ELR (cell line): ENCODE measurements at places on chromosomes 6 and 20.

DNA sequence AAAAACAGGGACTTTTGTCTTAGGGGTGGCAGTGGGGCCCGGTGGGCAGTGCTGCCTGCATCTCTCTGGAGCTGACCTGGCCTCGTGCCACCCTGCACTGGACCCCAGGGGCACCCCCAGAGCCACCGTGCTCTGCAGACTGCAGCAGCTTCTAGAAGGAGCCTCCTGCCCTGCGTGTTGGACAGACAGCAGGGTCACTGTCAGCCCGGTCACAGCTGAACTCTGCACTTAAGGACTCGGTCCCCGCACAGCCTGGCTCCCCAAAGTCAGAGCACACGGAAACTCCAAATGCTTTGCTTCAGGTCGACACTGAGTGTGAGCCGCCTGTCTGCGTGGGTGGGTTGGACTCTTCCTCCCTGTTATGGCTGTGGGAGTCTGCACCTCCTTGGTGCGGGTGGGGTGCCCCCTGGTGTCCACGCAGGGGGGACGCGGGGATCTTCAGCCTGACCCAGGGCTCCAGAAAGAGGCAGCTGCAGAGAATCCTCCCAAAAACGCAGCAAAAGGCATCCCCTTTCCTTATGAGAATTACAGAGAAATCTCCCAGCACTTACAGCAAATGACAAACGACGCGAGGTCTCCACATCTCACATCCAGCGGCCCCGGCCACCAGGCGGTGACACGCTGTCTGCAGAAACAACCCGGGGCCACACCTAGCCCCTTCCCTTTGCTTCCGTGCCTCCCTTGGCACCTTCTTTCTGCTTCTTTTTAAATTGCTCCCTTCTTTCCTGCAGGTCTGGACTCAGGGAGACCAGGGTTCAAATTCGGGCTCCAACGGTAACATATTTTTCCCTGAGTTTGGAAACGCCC, 36.3 kb upstream of the DACT2 start:
- DNase-seq = no peak

- DNase-seq = no peak
Observed at GRCh38 chr6:42375007-42375635, 76.6 kb downstream of the TRERF1 start.

- no peak for DNase-seq
Observed at GRCh38 chr6:37513155-37513554, 13.5 kb upstream of the CCDC167 start.

DNA sequence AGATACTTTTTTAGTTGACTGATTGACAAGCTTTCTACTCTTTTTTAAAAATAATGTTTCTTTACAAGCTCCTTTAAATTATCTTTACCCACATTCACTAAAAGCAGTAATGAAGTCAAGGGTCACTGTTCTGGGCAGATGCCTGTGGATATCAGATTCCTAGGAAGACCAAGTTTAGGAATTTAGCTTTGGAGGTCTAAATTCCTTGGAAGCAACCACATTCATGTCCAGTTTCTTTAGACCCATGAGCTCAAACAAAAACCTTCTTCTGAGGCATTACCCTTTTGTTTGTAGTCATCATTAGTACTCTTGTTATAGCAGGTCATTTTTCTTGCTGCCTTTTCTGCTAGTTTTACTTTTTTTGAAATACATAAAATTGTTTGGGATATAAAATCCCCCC, 462.9 kb upstream of the JAG1 start:
- DNase-seq = no peak

DNA sequence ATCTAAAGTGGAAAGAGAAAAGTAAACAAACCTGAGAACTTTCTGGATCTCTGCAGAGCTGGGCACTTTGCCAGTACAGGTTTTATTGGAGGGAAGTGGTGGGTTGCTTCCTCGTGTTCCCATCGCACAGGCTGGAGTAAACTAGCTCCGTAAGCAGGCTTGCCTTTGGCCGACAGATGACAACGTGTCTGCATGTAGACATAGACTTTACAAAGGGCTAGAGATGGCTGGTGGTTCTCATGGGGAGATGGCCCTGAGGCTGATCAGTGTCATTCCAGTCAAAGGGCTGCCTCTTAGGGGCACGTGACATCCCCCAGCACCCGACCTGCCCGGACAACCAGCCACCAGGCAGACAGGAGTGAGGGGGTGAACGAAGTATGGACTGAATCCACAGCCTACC, 98.8 kb downstream of the YTHDF1 start:
- no peak for DNase-seq

DNA sequence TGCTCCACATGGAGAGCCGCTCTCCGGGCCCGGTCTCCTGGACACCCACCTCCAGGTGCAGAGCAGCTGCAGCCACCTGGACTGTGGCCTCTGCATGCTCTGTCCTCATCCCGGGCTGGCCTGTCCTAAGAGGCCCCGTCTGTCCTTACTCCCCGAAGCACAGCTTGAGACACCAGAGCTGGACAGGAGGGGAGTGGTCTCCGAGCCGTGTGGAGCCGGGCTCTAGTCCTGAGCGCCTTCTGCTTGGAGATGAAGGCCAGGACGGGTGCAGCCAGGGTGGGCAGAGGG, 6.7 kb upstream of the NTSR1 start:
- no peak for DNase-seq

- DNase-seq = peak; percentile 77
Observed at GRCh38 chr20:881051-881782, 34.9 kb downstream of the ANGPT4 start.

GRCh38 chr6:96926425-96926824, 1.9 kb downstream of the KLHL32 start:
- DNase-seq = no peak

DNA sequence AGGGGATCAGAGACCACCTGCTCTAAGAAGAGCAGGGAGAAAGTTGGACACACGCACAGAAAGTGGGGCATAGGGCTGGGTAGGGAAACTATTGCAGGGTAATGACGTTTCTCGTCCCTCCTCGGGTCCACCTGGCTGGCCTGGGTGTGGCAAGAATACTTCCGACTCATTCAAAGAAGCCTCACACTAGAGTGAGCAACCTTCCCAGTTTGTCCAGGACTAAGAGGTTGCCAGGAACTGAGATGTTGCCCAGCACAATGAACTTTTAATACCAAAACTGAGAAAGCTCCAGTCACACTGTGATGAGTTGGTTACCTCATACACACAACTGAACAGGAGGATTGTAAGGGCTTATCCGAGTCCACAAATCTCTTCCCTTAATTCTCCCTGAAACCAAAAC, 74.5 kb upstream of the ADGRF1 start:
- DNase-seq = no peak

- DNase-seq = peak; percentile 29
Observed at GRCh38 chr6:17998442-17998841, 11.0 kb upstream of the KIF13A start.

DNA sequence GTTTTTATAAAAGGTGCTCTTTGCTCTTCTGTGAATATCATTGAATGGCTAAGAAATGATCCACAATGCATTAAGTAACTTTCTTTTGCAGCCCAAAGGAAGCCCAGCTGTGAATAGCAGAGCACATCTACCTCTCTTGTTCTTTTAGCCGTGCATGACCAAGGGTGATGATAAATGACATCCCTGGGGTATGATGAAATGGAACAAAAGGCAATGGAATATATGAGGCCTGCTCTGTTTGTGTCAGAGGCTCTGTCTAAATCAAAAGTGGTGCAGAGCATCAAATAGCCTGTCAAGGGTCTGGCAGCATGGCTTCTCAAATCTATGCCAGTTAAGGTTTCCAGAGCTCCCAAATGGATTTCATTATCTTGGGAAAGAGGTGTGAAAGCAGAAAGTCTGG, 362.6 kb upstream of the RNF217 start:
- DNase-seq = no peak

DNA sequence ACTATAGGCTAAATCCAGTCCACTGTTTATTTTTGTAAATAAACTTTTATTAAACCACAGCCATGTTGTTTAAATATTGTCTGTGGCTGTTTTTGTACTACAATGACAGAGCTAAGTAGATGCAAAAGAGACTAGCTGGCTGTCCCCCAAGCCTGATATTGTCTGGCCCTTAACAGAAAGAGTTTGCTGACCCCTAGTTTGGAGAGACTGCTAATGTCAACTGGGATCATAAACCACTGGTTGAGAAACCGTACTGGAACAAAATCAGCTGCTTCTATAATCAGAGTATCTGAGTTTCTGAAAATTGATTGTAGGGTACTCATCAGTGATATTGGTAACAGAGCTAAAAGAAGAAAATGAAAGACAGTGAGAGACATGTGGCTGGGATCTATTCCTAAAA, 102.6 kb upstream of the FAM184A start:
- no peak for DNase-seq

DNA sequence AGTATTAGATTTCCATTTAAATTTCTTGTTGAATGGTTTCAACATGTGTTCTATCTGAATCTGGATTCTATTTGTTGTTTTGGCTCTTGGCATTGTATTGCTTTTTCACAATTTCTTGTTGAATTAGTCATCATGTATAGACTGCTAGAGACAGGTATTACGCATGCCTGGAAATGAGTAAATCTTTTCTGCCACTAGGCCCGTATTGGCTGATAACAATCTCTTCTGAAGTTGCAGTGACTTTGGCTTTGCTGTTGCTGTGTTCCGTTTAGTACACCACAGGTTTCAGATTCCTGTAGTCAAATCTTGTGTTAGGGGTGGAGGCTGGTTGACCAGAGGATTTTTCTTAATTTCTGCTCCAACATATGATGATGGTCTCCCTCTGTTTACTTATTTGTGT, 1339.4 kb downstream of the GRIK2 start:
- DNase-seq = peak; percentile 81

- DNase-seq = no peak
Observed at GRCh38 chr20:33679758-33680485, 5.7 kb upstream of the NECAB3 start.

GRCh38 chr6:167533851-167534250, 209.0 kb downstream of the TTLL2 start:
- DNase-seq = no peak

DNA sequence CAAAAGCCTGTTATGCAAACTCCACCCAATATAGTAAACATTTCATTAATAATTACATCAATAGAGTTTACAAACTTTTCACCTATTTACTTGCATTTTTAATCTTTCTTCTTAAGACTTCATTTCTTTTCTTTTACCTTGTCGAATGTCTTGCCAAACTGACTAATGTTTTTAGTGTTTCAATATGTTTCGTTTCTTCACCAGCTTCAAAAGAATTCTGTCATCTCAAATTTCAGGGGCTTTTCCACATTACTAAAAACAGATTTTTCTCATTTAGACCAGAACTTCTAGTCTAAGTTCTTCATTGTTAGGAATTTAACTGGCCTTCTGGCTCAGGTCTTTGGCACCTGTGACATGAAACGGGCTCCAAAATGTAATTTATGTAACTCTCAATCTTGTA, 196.5 kb downstream of the ARHGAP18 start:
- no peak for DNase-seq

- DNase-seq = no peak
Observed at GRCh38 chr20:32029561-32029960, 19.3 kb downstream of the CCM2L start.

- no peak for DNase-seq
Observed at GRCh38 chr20:51392614-51393186, 149.8 kb downstream of the NFATC2 start.

- no peak for DNase-seq
Observed at GRCh38 chr6:1903780-1904465, 294.2 kb downstream of the FOXC1 start.

DNA sequence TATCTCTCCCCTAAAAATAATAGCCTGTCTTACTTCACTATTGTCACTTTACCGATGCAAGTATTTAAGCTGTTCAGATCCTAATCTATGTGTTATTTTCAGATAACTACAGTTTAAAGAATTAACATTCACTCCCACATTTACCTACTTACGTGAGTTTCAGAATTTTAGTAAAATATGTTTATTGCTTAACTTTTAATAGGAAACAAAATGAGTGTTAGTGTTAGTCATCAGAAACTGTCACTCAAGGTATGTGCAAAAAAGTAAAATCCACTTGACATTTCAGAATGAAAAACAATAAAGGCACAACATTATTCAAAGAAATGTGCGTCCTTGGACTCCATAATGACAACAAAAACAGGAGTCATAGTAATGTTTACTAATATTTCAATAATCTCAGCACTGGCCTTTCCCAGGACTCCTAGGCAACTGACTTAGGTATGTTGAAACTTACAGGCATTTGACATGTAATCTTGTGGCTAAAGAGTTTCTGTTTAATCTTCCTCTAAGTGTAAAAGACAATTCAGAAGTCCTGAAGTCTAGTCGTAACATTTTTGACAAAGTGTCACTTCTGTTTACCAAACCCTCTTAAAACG, 4.5 kb downstream of the ATXN1 start:
- no peak for DNase-seq

DNA sequence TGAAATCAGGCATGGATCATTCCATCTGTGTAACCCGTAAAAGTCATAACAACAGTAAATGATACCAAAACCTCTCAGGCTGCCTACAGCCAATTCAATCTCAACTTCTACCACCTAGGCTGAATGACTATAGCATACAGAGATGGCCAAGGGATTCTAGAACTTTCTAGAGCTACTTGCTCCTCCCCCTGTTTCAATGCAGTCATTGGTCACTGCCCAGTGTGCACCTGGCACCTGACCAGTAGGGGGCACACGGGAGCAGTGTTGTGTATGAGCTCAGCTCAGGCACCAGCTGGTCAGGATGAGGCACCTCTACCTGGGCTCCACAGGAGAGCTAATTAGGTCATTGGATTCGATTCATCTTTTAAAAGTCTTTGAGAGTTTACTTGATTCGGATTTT, 86.2 kb downstream of the PLEKHG1 start:
- DNase-seq = peak; percentile 15

GRCh38 chr20:62406635-62407176, 379 bp downstream of the CABLES2 start:
- DNase-seq = no peak

- DNase-seq = no peak
Observed at GRCh38 chr6:39911513-39912125, 22.6 kb downstream of the MOCS1 start.

DNA sequence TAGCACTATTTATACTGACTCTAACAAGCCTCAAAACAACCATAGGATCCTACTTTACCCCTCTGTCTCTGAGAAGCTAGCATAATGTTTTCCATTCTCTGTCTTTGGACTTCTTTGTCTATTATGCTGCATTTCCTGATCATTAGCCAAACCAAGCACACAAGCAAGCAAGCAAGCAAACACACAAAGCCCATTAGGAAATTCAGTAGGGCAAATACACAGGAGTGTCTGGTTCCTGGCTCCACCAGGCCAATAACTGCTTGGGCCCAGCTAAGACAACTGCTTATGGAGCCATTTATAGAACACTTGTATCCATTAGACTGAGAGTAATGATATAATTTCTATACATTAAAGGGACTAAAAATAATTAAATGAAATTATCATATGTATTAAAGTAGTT, 952.9 kb upstream of the EPHA7 start:
- no peak for DNase-seq

- no peak for DNase-seq
Observed at GRCh38 chr20:61307686-61308476, 55.8 kb downstream of the CDH4 start.

- DNase-seq = peak; percentile 79
Observed at GRCh38 chr6:137697267-137697938, 169.7 kb upstream of the TNFAIP3 start.

GRCh38 chr6:26284537-26285142, 80.4 kb upstream of the BTN3A2 start:
- peak; percentile 80 for DNase-seq
